ENCODE measurements at places on chromosomes 12 and 14.
A peak's percentile ranks its signal among the peaks of the same experiment; 100 is the strongest.

DNA sequence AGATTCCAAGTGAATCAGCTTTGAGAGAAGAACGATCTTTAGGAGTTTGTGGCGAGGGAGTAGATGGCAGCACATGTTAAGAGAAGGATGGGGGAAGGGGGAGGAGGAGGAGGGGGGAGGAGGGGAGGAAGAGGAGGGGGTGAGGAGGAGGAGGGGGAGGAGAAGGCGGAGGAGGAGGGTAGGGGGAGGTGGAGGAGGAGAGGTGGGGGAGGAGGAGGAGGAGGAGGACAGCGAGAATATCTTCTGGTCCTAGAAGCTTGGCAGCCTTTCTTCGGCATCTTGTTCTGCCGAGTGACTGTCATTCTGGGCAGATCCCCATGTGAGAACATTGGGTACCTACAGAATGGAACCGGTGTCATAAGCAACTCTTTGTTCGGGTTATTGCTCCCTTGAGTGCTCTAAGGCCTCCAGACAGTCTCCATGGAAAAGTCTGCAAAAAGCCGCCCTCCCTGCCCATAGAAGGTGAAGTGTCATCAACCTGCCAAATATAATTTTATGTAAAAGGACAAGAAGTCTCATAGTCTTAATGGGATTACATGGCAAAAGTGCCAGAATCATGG, 6.9 kb downstream of the RFC5 start:
- no peak for DNase-seq

- DNase-seq, result no peak
These were observed 916.8 kb downstream of the DIO2 start for GRCh38 chr14:79294499-79294898.

GRCh38 chr14:69637503-69638031, 26.2 kb downstream of the SUSD6 start:
- DNase-seq, result no peak

- DNase-seq, result no peak
These were observed 49.7 kb downstream of the IGF1 start for GRCh38 chr12:102430661-102431060.

- DNase-seq, result no peak
These were observed 336.4 kb downstream of the PCNX1 start for GRCh38 chr14:71243697-71244096.

GRCh38 chr12:1034751-1035457, 43.9 kb downstream of the ERC1 start:
- DNase-seq, result no peak

DNA sequence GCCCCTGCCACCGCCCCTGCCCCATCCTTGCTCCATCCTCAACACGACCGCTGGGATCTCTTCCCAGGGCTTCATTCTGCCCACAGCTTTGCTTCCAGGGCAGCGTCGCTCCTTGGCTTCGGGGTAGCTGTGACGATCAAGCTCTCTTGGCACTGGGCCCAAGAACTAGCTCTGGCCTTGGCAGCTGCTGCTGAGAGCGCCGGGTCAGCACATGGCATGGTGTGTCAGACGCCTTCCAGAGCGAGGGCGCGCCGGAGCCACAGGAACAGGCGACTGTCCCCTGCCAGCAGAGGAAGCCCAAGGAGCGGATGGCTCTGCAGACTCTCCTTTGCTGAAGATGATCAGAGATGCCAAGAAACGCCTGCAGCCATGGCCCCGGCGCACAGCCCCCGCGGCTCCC, 15.9 kb downstream of the RAB35 start:
- no peak for DNase-seq

DNA sequence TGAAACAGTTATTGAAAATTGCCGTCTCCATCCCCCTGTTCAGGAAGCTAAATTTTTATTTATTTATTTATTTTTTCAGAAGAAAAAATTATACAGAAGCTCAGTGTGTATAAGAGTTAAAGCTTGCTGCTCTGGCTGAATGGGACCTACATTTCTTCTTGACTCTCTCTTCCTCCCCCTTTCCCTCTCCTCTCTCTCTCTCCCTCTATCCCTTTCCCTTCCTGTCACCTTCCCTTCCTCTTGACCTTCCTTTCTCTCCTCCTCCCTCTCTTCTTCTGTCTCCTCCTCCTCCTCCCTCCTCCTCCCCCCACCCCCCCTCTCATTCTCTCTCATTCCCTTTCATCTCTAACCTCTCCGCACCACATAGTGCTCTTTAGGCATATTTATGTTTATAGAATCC, 39.1 kb downstream of the APAF1 start:
- no peak for DNase-seq

GRCh38 chr14:39266871-39267607, 33.3 kb downstream of the MIA2 start:
- DNase-seq, result peak; percentile 76

DNA sequence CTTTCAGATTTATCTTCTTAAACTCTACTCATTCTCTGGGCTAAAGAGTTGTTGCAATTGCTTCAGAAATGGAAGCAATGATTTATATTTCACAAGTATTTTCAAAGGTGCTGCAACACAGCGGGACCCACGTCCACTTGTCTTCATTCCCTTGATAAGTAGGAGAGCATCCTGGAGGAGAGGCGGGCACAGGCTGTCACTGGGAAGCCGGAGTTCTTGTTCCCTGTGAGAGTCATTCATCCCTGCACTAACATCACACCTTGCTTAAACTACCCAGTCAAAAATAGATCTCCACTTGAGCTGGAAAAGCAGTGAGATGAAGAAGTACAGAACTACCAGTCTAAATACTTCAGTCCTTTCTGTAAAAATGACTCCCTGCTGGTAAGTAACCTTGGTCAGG, 160.5 kb upstream of the RASSF8 start:
- no peak for DNase-seq

- no peak for DNase-seq
These were observed 139.3 kb downstream of the TTC7B start for GRCh38 chr14:90676912-90677311.

DNA sequence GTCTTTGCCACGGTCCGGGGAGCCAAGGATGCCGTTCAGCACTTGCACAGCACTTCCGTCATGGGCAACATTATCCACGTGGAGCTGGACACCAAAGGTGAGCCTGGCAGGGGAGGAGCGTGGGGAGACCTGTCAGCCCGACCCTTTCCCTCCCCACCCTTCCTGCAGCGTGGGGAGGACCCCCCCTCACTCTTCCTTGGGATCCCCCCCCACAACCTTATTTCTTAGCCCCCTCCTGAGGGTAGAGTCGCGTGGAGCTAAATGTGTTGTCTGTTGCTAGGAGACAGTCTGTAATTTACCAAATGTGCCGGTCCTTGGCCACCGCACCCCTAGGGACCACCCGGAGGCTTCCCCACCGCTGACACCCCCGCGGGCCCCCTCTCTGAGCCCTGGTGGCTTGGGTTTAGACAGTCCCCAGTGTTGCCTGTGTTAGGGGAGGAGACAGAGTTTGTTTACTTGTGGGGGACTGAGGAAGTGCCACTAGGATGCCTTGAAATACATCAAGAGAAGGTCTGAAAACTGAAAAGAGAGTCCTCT, 2.3 kb downstream of the SETD1B start:
- no peak for DNase-seq

GRCh38 chr12:33296529-33296928, 143.1 kb downstream of the SYT10 start:
- DNase-seq, result no peak

DNA sequence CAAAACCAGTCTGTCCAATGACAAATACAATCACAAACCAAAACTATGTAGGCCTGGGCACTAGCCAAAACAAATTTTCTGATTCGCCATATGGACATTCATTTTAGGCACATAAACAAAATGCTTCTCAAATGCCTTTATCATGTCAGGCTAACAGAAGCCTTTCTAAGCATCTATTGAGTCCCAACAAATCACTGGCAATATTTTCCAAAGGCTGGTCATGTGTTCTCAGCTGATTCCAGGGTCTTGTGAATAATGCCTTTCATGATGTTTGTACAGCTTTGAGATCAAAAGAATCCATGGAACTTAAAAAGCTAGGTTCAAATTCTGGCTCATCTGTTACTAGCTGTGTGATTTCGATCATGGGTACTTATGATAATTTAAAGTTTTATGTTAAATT, 16.1 kb downstream of the FSCB start:
- DNase-seq, result no peak

- no peak for DNase-seq
These were observed 76.9 kb upstream of the HMGA2 start for GRCh38 chr12:65747338-65747737.

GRCh38 chr14:90505531-90505930, 108.7 kb downstream of the CALM1 start:
- no peak for DNase-seq

DNA sequence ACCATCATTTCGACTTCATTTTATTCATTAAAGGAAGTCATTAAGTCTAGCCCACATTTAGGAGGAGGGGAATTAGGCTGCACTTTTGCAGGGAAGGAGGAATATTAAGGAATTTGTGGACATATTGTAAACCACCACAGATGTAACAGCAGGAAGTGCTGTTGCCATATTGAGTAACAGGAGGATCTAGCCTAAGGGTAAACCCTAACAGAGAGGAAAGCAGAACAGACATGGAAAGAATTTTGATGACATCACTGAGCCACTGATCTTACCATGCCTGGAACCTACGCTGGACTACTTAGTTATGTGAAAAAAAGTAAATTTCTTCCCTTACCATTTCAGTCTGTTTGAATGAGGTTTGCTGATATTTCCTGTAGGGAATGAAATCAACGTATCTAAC, 100.7 kb upstream of the ATF7IP start:
- DNase-seq, result no peak

All from right renal cortex interstitium (tissue), 3 donors.